Fibroblast of mammary gland (primary cell): ENCODE measurements at places on chromosomes 7 and 10.
A peak's percentile ranks its signal among the peaks of the same experiment; 100 is the strongest.

- no peak for DNase-seq
Measured at GRCh38 chr7:30246392-30246791, 38.0 kb upstream of the ZNRF2 start.

DNA sequence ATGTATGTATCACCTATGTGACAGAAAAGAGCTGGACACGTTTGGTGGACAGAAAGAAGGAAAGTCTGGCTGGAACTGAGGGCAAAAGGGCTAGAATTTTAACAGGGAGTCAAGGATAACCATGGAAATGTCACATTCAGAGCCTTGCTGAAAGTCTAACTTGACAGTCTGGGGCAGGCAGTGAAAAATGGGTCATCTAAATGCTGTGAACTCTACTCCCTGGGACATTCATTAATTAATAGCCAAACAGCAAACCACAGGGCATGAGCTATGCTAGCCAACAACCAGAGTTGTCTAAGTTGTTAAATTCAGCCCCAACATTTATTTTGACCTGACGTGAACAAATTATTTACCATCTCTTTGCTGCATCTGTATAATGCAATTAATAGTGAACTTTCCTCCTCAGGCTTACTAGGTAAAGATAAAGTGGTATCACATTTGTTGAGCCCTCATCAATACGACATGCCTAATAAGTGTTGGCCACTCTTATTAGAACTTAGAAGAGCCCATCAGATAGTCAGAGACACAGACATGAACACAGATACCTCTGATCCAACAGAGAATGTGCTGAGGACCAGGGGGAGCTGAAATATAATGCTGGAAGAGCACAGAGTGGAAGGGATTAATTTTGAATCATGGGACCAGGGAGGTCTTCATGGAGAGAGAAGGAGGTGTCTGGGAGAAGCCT lies 109.9 kb downstream of the SORCS1 start:
- DNase-seq, result no peak

DNA sequence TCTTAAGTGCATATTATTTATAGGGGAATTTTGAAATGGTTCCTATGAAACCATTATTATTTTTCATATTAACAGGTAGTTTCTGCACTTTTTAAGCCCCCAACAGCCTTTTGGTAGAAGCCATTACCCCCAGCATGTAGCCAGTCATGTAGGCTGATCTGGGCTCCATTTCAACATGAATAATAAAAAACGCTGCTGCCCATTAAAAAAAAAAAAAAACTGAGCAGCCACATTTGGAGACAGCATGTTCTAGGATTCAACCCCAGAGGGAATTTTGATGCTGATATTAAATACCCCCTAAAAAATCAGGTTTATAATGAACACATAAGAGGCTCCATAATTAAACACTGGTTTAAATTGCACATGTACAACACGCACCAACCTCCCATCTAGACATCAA lies 181.3 kb downstream of the RTKN2 start:
- DNase-seq, result peak; percentile 57

GRCh38 chr10:109427411-109427810 lies 495.9 kb downstream of the XPNPEP1 start:
- DNase-seq, result no peak

GRCh38 chr10:6958711-6959110 lies 378.6 kb upstream of the PRKCQ start:
- DNase-seq, result no peak

GRCh38 chr7:112383671-112384417 lies 66.4 kb upstream of the IFRD1 start:
- peak; percentile 28 for DNase-seq

GRCh38 chr7:158811461-158811860 lies 17.8 kb downstream of the ESYT2 start:
- DNase-seq, result peak; percentile 84
